Dermis blood vessel endothelial cell (primary cell): ENCODE measurements at places on chromosomes 7 and 10. TPM values are rescaled to one million over a fixed set of nuclear protein-coding genes. Genes with fewer than 3 reads are reported as not detected.

The KCTD7 gene
- total RNA-seq, result 6.2 and 6.5 TPM in 2 replicates

The KLF14 gene
- total RNA-seq, result under 0.01 TPM in 1 of 2 replicates, not detected in the other

The ADAP1 gene
- 1.7 and 2.9 TPM in 2 replicates for total RNA-seq

The PON1 gene
- total RNA-seq, result not detected in 2 replicates

The VSTM4 gene
- total RNA-seq, result 0.56 and 1.0 TPM in 2 replicates

The SUPV3L1 gene
- 18.4 and 27.1 TPM in 2 replicates for total RNA-seq

The WAPL gene
- 46.5 and 62.3 TPM in 2 replicates for total RNA-seq

The TMEM270 gene
- total RNA-seq, result not detected in 2 replicates

The ZNF316 gene
- total RNA-seq, result 18.4 and 25.9 TPM in 2 replicates

The SFMBT2 gene
- 2.2 and 5.4 TPM in 2 replicates for total RNA-seq

The OR6B1 gene
- total RNA-seq, result not detected in 2 replicates

The GJD4 gene
- not detected in 2 replicates for total RNA-seq

The GRM3 gene
- not detected in 2 replicates for total RNA-seq

The TAC1 gene
- total RNA-seq, result not detected in 2 replicates

The ELAPOR2 gene
- 108 and 168 TPM in 2 replicates for total RNA-seq

The DOCK1 gene
- total RNA-seq, result 120 and 124 TPM in 2 replicates

The CALN1 gene
- 0.17 and 2.5 TPM in 2 replicates for total RNA-seq

The SLC13A1 gene
- total RNA-seq, result not detected in 2 replicates

The GPR15LG gene
- total RNA-seq, result 0.47 TPM in 1 of 2 replicates, not detected in the other

The PLCE1 gene
- 2.7 and 3.6 TPM in 2 replicates for total RNA-seq

The SPDYE11 gene
- total RNA-seq, result not detected in 2 replicates

The INMT gene
- total RNA-seq, result 0.05 TPM in 1 of 2 replicates, not detected in the other

The TAS2R41 gene
- not detected in 2 replicates for total RNA-seq

The SLC39A12 gene
- under 0.01 TPM in 1 of 2 replicates, not detected in the other for total RNA-seq

The ASAH2 gene
- under 0.01 and 0.14 TPM in 2 replicates for total RNA-seq

The BAMBI gene
- 2.4 and 3.8 TPM in 2 replicates for total RNA-seq

The ITPRID1 gene
- not detected in 2 replicates for total RNA-seq

The POMZP3 gene
- total RNA-seq, result 1.0 and 3.4 TPM in 2 replicates

The TMEM225B gene
- total RNA-seq, result 0.09 and 0.17 TPM in 2 replicates

The THSD7A gene
- 31.6 and 38.8 TPM in 2 replicates for total RNA-seq

The UBE2D1 gene
- total RNA-seq, result 9.4 and 11.3 TPM in 2 replicates

The SFTPA1 gene
- not detected in 2 replicates for total RNA-seq

The RELN gene
- total RNA-seq, result 412 and 787 TPM in 2 replicates

The RHOBTB1 gene
- total RNA-seq, result 38.6 and 45.6 TPM in 2 replicates

The SPDYE6 gene
- total RNA-seq, result not detected in 2 replicates

The GIMAP4 gene
- total RNA-seq, result 388 and 408 TPM in 2 replicates
